Activated T-helper 2 cell treated with anti-CD3 and anti-CD28 coated beads, Interferon-gamma antibody, Interleukin-2, Interleukin-4, amounts not matched to agents 10 μg/mL and 5 μg/mL and 100 μg/mL, durations not matched to agents 14 hours and 24 hours and 36 hours (primary cell): ENCODE measurements at places on chromosomes 16 and 17. TPM values are rescaled to one million over a fixed set of nuclear protein-coding genes. Genes with fewer than 3 reads are reported as not detected.

DNA sequence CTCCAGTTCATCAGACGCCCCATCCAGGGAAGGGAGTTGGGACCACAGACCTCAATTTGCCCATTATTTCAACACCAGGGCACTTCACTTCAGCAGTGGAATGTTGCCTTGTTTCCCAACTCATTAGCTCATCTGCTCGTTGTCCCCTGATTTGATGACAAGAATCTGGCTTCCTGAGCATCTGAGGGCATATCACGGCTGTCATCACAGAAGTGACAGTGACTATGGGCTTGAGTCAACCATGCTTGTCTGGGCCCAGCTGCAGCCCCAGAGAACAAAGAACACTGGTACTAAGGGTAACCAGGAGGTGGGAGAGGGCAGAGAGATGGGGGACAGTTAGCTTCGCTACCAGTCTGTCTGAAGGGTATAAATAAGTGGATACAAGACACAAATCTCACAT, 266.0 kb upstream of the SDK2 start:
- no peaks in the 10 kb centered on the region for H3K4me1 ChIP-seq
- H3K4me3 ChIP-seq = no peak overlapping the region
- DNase-seq = no peak
- no peaks in the 10 kb centered on the region for H3K36me3 ChIP-seq
- H3K27ac ChIP-seq = no peak overlapping the region

Gene TPSG1
- not detected in 2 replicates for total RNA-seq

Gene MMP28
- not detected in 2 replicates for total RNA-seq

Gene NAGS
- 0.28 and 0.82 TPM in 2 replicates for total RNA-seq

GRCh38 chr16:51592001-51592501, 441.0 kb upstream of the SALL1 start:
- H3K4me1 ChIP-seq = no peaks in the 10 kb centered on the region
- H3K36me3 ChIP-seq = no peaks in the 10 kb centered on the region
- no peak overlapping the region for H3K4me3 ChIP-seq
- DNase-seq = no peak

- peaks cover 1% of the 10 kb centered on the region for H3K36me3 ChIP-seq
- peaks cover 34% of the 10 kb centered on the region for H3K27me3 ChIP-seq
- H3K4me1 ChIP-seq = peaks cover 16% of the 10 kb centered on the region
- H3K4me3 ChIP-seq = no peak overlapping the region
Observed at GRCh38 chr17:50855708-50856330, 10.3 kb downstream of the TOB1 start.

GRCh38 chr17:48791128-48792032, 25.6 kb downstream of the TTLL6 start:
- H3K4me3 ChIP-seq = no peak overlapping the region
- peaks cover 18% of the 10 kb centered on the region for H3K4me1 ChIP-seq
- DNase-seq = peak; percentile 13
- H3K27me3 ChIP-seq = peaks cover 50% of the 10 kb centered on the region
- H3K36me3 ChIP-seq = no peaks in the 10 kb centered on the region

DNA sequence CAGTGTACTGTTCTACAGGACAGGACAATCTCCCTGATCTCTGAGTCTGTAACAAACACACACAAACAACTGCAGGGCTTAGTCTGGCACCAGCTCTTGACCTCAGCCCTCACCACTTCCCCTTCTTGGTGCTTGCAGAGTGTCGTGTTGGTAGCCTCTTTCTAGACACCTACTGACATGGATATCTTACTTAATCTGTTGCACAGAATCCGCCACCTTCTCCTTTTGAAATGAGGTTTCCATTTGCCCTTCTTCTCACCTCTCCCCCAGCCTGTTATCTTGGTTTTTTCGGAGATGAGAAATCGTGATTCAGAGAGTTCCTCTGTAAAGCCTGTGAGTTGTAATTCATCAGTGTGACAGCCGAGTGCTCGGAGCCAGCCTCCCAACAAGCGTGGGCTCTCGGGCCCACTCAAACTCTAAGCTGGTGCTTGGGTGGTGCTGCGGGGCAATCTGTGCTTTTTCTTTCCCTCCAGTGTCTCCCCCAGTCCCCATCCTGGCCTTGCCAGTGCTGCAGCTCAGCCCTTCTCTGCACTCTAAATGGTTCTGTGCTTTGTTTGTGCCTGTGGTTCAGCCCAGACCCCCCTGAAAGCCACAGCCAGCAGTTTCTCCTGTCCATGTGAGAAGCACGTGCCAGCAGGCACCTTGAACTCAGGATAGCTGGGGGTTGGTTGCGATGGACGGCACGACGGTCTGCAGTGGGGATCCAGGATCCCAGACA, 28.1 kb downstream of the KIAA0513 start:
- H3K36me3 ChIP-seq = peaks cover 25% of the 10 kb centered on the region
- peak; percentile 85 for DNase-seq
- H3K4me3 ChIP-seq = peak overlapping the region; percentile 37
- H3K4me1 ChIP-seq = peaks cover 35% of the 10 kb centered on the region
- H3K27me3 ChIP-seq = peaks cover 12% of the 10 kb centered on the region
- peak overlapping the region; percentile 80 for H3K27ac ChIP-seq

DNA sequence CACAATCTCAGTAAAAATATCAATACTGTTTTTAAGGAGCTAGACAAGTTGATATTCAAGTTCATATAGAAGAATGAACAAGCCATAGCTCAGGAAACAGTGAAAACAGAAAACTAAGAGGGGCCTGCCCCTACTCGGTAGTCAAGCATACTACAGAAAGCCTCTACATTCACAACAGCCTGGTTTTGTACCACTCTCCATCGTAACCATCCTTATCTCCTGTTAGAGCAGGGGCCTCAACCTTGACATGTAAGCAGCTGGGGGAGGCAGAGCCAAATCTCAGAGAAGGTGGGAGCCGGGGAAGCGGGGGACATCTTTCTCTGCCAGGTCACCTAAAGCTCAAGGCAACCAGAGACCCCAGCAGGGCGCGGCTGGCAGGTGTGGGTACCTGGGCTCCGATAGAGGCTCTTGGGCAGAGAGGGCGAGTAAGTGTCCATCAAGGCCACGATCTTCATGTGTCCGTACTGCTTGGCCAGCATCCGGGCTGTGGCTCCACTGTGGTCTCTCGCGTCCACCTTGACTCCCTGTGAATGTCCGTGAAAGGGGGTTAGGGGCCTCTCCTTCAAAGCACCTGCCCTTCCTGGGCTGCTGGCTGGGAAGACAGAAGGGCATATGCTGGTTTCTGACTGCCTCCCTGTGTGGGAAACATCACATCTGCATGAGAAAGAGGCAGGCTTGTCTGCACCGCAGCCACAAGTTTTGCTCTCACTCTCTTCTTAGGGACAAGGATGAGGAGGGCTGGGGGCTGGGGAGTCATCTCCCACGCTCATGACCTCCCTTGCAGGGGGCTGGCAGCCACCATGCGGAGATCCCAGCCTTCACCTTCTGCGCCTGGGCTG, 20.2 kb downstream of the ANKS3 start:
- H3K4me1 ChIP-seq = no peaks in the 10 kb centered on the region
- DNase-seq = no peak
- no peak overlapping the region for H3K4me3 ChIP-seq
- peaks cover 13% of the 10 kb centered on the region for H3K36me3 ChIP-seq
